ENCODE measurements at places on chromosomes 7 and 10. TPM values are rescaled to one million over a fixed set of nuclear protein-coding genes. Genes with fewer than 3 reads are reported as not detected.

VIM gene
- polyA plus RNA-seq: 196 TPM

TBX20 gene
- not detected for polyA plus RNA-seq

PLXNA4 gene
- polyA plus RNA-seq: not detected

FAM25G gene
- 46.7 TPM for polyA plus RNA-seq

ADAM8 gene
- polyA plus RNA-seq: 0.67 TPM

RAB19 gene
- 1.6 TPM for polyA plus RNA-seq

PRRT4 gene
- 0.49 TPM for polyA plus RNA-seq

GSTO1 gene
- 173 TPM for polyA plus RNA-seq

CRYGN gene
- 0.06 TPM for polyA plus RNA-seq

AGMO gene
- polyA plus RNA-seq: 23.0 TPM

TMEM196 gene
- 0.09 TPM for polyA plus RNA-seq

CUBN gene
- polyA plus RNA-seq: not detected

PI4K2A gene
- polyA plus RNA-seq: 10.5 TPM

LRRC4 gene
- polyA plus RNA-seq: 0.91 TPM

TMEM213 gene
- 0.07 TPM for polyA plus RNA-seq

ATP6V1F gene
- 239 TPM for polyA plus RNA-seq

ZPBP gene
- not detected for polyA plus RNA-seq

FFAR4 gene
- 0.99 TPM for polyA plus RNA-seq

OPALIN gene
- polyA plus RNA-seq: not detected

TUBAL3 gene
- polyA plus RNA-seq: 97.7 TPM

FKBP6 gene
- polyA plus RNA-seq: not detected

AGR3 gene
- 251 TPM for polyA plus RNA-seq

SORCS1 gene
- polyA plus RNA-seq: under 0.01 TPM

HK1 gene
- 10.0 TPM for polyA plus RNA-seq

MMD2 gene
- polyA plus RNA-seq: not detected

CTNNA3 gene
- 0.24 TPM for polyA plus RNA-seq

EBLN1 gene
- polyA plus RNA-seq: not detected

GNAI1 gene
- 6.7 TPM for polyA plus RNA-seq

AVL9 gene
- 13.2 TPM for polyA plus RNA-seq

NUTM2B gene
- 1.6 TPM for polyA plus RNA-seq

CALHM2 gene
- 1.1 TPM for polyA plus RNA-seq
